Activated CD4-positive, CD25-positive, alpha-beta regulatory T cell treated with anti-CD3 and anti-CD28 coated beads, Interleukin-2, amount 50 U/mL, for 16 hours (primary cell): ENCODE measurements at places on chromosomes 3 and 15.

DNA sequence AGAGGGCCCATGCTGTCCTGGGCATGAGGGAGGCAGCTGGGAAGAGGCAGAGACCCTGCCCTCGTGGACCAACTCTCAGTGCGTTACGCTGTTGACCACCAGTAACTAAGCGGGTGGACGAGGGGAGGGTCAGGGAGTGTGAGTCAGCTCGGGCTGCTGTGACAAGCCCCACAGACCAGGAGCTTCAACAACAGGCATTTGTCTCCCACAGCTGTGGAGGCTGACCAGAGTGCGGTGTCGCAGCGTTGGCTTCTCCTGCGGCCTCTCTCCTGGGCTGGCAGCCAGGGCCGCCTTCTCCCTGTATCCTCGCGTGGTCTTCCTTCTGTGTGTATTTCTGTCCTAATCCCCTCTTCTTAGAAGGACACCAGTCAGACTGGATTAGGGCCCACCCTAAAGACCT, 13.0 kb downstream of the EFCC1 start:
- no peak for DNase-seq

DNA sequence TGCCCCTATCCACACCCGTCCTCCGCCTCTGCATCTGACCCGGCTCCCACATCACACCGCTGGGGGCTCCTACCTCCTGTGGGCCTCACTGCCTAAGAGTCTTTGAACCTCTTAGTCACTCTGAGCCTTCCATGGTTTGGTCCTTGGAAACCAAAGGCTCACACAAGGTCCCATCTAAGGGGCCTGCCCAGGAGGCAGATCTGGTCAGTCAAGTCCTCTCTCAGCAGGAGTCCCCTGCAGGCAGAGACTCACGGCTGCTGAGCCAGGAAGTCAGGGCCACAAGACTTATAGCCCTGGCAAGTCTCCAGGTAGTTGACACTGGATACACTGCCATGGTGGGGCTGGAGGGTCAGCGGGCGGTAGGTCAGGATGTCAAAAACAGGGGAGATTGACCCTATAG, 31.2 kb upstream of the ALDH1L1 start:
- DNase-seq: no peak

GRCh38 chr3:150741497-150742140, 21.4 kb downstream of the SIAH2 start:
- no peak for DNase-seq

DNA sequence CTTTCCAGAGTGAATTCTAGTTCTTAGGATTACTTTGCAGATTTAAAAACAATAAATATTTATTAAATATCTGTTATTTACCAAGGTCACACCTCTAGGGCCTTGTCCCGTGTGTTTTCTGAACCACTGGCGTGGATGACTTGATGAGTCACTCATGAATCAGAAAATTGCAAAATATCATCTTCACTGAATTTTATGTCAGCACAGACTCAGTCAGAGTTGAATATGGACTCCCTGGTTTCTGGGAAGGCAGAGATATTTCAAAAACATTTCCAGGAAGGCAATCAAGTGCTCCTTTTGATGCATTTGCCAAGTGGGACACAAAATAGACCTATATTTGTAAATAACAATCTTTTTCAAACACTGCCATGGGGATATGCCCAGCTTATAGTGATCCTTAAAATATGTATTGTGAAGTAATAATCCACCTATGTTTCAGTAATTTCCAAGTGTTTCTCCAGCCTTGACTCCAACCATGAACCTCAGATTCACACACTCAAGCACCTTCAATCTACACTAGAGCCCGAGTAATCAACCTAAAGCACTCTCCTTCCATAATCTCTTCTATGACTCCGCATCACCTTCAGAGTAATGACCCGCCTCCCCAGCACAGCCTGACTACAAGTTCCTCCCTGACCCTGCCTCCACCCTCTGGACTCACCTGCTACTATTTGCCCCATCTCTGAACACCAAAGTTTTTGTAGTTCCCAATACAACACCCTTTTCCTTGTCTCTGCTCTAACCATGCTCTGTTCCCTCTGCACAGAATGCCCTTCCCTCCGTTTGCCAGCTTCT, 24.3 kb downstream of the DPH3 start:
- no peak for DNase-seq

GRCh38 chr15:100252779-100253417, 88.9 kb downstream of the ADAMTS17 start:
- DNase-seq: no peak

- DNase-seq: no peak
These were observed 450.5 kb upstream of the PDZRN3 start for GRCh38 chr3:74075241-74075640.

GRCh38 chr3:62876064-62876463, 848 bp upstream of the CADPS start:
- DNase-seq: no peak

DNA sequence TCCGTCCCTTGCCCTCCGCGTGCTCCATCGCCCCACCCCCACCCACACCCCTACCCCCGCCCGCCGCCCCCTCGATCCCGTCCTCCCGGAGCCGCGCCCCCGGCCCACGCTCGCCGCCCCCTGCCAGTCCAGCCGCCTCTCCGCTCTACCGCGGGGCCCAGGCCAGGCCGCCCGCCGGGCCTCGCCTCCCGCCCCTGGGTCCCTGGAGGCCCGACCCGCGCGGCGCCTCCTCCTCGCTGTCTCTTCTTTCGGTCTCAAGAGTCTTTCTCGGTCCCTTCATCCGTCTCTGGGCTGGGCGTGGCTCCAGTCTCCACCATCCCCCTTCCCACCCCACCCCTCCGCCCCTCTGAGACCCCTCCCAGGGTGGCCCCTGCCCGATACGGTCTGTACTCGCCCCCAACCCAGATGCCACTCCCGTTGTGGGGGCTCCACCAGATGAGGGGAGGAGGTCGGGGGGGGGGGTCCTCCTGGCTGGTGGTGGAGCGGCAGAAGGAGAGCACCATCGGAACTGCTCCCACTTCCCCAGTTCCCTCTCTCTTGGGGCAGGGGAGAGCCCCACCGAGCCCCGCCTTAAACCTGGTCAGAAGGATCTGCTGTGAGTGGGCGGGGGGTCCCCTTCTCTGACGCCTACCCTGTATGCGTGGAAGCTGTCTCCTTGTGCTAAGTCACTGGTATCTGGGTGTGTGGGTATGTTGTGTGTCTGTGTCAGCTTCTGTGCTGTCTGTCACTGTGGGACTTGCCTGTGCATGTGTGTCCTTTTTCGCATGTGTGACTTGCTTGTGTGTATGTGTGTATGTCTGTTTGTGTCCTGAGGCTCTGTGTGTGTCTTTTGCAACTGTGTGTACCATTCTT, 1.0 kb downstream of the PRKCD start:
- DNase-seq: peak; percentile 8

DNA sequence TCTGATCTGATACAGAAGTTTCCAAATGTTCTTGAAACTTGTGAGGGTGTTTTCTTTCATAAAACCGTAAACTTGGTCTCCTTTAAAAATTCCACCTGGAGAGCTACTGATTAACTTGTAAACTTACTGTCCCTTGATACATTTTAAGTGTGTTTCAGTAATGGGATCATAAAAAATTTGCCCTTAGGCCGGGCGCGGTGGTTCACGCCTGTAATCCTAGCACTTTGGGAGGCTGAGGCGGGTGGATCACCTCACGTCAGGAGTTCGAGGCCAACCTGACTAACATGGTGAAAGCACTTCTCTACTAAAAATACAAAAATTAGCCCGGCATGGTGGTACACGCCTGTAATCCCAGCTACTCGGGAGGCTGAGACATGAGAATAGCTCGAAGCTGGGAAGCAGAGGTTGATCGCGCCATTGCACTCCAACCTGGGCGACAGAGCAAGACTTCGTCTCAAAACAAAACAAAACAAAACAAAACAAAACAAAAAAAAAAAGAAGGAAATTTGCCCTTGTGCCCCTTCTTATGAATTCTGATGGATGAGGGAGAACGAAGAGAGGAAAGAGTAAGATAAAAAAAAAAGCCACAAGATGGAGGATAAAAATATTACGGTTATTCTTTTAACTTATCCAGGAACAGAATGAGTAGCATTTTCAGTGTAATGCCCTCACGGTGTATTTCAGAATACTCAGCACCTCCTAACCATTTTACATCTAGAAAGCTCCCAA, 32.1 kb upstream of the AP4E1 start:
- no peak for DNase-seq

- peak; percentile 58 for DNase-seq
These were observed 67.2 kb downstream of the CACNA2D2 start for GRCh38 chr3:50436114-50436674.

- peak; percentile 77 for DNase-seq
These were observed 1.5 kb upstream of the TNK2 start for GRCh38 chr3:195909644-195910498.

DNA sequence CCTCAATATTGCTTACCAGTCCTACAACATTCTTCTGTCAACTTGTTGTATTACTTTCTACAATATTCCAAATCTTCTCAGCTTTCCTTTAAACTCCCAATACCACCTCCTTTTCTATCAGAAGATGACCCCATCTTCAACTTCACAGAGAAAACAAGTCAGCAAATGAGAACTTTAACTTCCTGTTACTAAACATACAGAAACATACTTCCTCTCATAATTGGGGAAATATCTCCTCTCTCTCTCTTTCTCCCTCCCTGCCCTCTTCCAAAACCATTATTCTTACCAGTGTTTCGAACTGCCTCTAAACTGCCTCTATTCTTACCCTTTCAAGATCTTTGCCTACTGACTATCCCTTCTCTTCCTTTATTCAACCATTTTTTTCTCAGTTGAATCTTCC, 1.8 kb upstream of the SNAP23 start:
- DNase-seq: no peak

DNA sequence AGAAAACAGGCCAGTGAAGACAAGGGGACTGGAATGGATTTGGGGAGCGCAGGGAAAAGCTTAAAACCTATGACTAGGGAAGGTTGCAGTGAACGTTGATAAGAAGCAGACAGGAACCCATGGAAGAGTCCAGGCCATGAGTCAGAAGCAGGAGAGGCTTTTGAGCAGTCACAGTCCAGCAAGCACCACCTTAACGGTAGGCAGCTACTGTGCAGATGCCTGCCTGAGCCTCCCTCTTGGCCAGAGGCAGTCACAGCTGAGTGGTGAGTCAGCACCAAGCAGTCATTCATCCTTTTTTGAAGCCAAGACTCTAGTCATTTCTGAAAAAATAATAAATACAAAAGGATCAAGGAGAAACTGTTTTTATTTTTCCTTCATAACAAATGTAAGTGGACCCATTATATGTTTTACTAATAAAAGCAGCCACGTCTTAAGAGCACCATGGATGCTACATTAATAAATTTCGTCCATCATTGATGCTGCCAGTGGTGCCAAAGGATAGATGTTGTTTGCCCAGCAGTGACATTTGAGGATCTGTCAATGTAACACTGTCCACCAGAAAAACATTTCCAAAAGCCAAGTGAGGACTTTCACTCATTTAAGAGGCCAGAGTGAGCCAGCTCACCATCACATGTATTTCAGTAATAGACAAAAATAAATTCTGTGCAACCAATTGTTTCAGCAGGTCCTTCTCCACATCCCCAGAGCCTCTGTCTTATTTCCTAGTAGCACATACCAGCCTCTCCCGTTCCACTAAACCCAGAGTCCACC, 42.1 kb upstream of the ACTC1 start:
- no peak for DNase-seq

DNA sequence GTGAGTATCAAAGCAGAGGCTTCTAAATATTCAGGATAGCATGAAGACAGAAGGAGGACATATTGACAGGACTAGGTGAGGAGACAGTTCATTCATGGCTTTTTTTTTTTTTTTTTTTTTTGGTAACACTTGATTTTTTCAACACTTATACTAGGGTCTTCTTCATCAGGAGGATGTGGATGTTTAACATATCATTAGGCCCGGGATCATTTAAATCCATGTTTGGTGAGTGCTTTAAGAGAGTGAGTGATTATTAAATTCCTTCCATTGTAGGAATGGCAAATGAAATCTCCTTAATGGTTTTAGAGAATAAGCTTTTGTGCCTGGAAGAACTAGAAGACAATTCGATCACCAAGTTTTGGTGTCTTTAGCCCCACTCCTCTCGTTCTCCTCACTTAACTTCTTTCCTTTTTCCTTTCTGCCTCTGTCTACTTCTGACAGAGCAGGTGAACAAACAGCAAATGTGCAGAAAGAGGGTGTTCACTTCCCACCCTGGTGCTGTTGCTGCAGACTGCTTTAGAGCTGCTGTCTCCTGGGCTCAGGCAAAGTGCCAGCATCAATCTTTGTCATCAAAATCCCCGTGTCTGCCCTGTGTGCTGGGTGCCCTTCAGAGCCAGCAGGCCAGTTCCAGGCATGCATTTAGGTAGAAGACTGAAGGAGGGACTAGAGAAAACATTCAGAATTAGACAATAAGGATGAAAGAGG, 35.6 kb upstream of the RAB11A start:
- DNase-seq: no peak

- no peak for DNase-seq
These were observed 20.3 kb upstream of the UACA start for GRCh38 chr15:70783610-70784022.

GRCh38 chr3:62587579-62588031, 214.3 kb upstream of the FEZF2 start:
- no peak for DNase-seq

GRCh38 chr3:114213627-114214541, 23.5 kb downstream of the ZNF80 start:
- DNase-seq: peak; percentile 50

DNA sequence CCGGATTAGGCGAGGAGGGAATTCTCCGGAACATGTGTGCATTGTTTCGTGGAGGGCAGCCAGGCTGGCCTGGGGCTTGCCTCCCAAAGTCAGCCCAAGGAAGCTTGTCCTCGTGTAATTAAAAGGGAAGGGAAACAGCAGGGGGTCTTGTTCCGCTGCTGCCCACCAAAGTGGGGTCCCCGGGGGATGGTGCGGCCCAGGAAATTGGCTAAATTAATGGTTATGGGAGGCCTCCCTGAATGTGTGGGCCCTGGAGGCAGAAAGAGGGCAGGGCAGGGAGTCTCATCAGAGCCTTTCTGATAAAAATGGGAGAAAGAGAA, 118.1 kb downstream of the OPA1 start:
- no peak for DNase-seq

- no peak for DNase-seq
These were observed 4.1 kb downstream of the FGD5 start for GRCh38 chr3:14822670-14823390.

DNA sequence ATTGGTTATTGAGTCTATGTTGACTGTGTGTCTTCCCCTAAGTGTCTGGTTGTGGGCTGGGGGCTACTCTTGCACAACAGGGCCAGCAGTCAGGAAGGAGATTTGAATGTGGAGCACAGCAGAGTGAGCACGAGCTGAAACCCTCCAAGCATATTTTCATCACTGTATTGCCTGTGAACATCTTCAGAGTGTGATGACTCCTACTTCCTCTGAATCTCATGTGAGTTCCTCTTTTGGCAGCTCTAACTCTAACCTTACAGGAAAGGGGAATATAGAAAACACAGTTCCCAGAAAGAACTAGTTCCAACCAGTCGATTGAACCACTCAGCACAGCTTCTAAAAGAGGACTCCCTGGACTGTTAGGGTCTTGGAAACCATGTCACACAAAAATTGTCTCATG, 211.6 kb downstream of the RAP2B start:
- DNase-seq: no peak

- DNase-seq: no peak
These were observed 67.4 kb downstream of the ATP10A start for GRCh38 chr15:25795712-25796111.

- no peak for DNase-seq
These were observed 56.7 kb upstream of the DGKG start for GRCh38 chr3:186418671-186419145.
